ENCODE measurements at places on chromosomes 7 and 10.

GRCh38 chr7:7642081-7642480 lies 1.5 kb downstream of the UMAD1 start:
- no peak for DNase-seq

DNA sequence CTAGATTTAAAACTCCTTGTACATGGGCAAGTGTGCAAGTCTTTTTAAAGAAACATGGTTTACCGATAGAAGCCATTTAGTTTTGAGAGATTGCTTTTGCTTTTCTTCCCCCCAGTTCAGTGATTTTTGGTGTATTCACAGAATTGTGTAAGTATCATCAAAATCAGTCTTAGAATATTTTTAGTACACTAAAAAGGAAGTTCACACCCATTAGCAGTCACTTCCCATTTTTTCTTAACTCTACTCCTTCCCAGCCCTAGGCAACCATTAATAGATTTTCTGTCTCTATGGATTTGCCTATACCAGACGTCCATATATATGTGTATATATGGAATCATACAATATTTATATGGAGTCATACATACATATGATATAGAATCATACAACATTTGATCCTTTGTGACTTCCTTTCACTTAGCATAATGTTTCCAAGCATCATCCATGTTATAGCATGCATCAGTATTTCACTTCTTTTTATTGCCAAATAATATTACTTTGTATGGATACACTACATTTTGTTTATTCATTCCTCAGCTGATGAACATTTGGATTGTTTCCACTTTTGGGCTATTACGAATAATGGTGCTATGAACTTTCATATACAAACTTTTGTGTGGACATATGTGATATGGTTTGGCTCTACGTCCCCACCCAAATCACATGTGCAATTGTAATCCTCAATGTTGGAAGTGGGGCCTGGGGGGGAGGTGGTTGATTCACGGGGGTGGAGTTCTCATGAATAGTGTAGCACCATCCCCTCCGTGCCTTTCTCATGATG lies 16.5 kb upstream of the ARL4A start:
- no peak for DNase-seq

- DNase-seq, result no peak
Observed at GRCh38 chr10:98388101-98388655, 26.8 kb downstream of the PYROXD2 start.

DNA sequence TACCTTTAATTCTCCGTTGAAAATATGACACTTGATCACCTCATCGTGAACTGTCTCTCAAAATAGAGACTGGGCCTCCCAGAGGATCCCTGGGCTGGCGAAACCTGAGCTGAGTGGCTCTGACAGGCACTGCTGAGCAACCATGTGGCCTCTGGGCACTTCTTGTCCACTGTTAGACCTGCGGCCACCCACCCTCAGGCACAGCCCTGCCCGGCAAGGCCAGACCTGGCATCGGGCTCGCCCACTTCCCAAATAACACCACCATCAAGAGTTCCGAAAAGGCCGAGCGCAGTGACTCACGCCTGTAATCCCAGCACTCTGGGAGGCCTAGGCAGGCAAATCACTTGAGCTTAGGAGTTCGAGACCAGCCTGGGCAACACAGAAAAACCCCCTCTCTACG lies 82.5 kb downstream of the COBL start:
- DNase-seq, result no peak

DNA sequence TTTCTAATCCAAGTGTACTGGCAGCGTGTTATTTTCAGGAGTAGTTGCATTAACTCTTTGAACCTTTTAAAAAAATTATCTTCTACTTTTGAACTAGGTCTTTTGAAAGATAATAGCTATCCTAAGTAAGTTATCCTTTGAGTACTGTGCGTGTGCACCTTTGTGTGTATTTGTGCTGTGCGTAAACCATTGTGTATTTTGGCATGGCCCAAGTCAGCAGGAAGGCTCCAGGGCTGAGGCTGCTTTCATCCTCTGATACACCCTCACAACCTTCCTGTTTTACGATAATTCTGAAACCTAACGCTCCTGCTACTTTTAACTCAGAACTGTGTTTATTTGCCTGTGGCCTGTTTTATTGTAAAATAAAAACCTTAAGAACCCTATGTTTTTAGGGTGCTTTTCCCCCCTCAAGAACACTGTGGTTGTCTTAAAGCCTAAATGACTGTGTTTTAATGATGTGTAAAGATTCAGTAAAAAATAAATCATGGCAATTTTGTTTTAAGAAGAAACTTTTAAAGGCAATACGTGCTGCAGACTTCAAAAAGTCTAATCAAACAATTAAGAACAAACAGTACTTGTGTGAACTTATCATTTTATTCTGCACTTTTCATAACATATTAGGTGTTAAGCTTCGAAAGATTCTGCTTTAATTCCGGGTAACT lies 57.5 kb downstream of the HDAC9 start:
- DNase-seq, result no peak

- DNase-seq, result no peak
Observed at GRCh38 chr7:3780016-3780415, 479.0 kb downstream of the SDK1 start.

- no peak for DNase-seq
Observed at GRCh38 chr10:27710014-27710413, 35.6 kb downstream of the MKX start.

DNA sequence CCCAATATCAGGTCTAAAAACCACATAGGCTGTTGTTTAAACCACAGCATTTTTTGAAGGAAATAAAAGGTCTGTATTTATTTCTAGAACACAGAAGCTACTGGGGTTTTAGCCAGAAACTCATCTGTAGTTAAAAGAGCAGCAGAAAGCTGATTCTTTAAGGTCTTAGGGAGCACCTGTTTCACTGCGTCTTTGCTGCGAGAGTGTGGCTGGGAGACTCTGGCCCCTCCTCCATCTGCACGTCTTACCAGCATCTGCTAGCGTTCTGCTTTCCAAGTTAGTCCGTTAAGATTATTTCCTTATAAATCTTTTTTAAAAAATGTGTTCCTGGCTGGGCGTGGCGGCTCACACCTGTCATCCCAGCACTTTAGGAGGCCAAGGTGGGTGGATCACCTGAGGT lies 95.9 kb downstream of the ADARB2 start:
- no peak for DNase-seq

- no peak for DNase-seq
Observed at GRCh38 chr10:99808270-99808669, 25.8 kb downstream of the ABCC2 start.

- no peak for DNase-seq
Observed at GRCh38 chr7:48376263-48376662, 205.0 kb downstream of the ABCA13 start.

DNA sequence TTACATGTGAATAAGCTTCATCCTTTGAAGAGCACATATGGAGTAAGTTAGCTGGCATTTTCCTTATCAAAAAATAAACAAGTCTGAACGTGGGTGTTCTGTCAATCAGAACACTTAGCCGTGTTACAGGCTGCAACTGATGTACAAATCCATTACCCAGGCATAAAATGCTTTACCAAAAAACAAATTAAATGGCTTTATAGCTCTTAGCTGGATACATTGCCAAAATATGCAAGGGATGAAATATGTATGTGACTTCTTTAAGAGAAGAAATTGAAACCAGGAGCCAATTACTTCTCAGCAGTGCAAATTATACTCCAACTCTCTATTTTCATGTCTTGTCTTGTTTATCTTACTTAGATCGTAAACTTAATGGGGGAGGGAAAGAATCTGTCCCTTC lies 214.8 kb downstream of the DGKB start:
- DNase-seq, result no peak

Data from GM18507 (cell line).